ENCODE measurements at places on chromosomes 12 and 14.

GRCh38 chr12:80892597-80893445, 44.9 kb downstream of the LIN7A start:
- DNase-seq: no peak

DNA sequence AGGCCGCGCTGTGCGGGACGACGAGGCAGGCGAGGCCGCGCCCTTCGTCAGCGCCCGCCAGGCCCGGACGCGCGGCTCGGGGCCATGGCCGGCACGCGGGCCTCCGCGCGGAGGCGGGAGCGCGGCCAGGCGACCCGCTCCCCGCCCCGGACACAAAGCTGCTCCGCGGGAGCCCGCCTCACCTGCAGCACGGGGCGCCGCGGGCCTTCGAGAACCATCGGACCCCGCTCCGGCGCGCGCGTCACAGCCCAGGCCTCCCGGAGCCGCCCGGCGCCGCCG, 342 bp downstream of the DICER1 start:
- no peak for DNase-seq

DNA sequence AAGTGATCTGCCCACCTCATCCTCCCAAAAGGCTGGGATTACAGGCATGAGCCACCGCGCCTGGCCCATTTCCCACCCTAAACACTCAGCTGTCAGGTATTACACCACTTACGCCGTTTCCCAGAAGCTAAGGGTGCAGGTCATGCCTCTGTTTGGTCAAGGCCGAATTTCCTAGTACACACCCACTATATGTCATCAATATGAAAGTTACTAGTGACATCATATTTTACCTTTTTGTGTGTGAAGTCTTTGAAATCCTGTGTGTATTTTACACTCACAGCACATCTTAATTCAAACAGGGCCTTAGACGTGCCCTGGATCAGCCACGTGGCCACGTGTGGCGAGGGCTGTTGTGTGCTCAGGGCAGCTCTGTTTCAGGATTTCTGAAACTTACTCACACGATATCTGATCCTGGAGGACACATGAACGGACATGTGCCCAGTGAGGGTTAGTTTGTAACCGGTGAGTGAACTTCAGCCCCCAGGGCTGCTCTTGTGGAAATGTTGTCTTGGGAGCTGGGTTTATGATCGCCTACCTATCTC, 51.8 kb downstream of the GLT1D1 start:
- DNase-seq: no peak

GRCh38 chr14:95875831-95876760, 536 bp upstream of the TUNAR start:
- DNase-seq: no peak

DNA sequence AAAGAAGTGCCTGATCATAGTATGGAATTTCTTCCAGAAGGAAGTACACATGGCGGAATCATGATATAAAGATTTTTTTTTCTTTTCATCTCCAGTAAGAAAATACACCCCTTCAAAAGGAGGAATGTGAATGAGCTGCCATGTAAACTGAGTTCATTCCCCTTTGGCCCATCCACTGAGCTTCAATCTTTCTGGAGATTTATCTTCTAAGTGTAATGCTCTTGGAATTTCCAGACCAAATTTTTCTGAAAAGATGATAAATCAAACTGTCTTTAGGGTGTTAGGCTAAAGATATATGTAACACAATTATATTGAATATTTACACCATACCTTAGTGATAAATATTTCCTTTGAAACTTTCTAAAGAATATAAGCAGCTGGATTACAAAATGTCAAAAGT, 5.2 kb downstream of the DCN start:
- no peak for DNase-seq

DNA sequence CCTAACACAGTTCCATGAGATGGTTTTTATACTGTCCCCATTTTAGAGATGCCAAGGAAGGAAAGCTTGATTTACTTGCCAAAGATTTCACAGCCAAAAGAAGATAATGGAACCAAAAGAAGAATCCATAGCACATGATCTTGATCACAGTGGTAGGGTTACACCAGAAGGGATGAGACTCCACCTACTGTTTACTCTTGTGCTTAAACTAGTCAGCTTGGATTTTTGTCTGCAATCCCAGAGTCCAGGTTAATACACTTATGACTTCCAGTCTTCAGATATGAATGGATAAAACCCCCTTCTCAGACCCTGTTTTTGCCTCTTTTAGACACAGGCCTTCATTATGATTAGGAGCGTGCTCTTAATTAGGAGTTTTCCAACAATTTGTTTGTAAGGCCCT, 454.2 kb downstream of the AEBP2 start:
- DNase-seq: no peak

- DNase-seq: peak; percentile 61
Measured at GRCh38 chr12:11719678-11720099, 70.2 kb downstream of the ETV6 start.

GRCh38 chr12:15165012-15165659, 56.1 kb downstream of the RERG start:
- DNase-seq: peak; percentile 35

- DNase-seq: no peak
Measured at GRCh38 chr12:72035625-72036024, 97.0 kb downstream of the TPH2 start.

DNA sequence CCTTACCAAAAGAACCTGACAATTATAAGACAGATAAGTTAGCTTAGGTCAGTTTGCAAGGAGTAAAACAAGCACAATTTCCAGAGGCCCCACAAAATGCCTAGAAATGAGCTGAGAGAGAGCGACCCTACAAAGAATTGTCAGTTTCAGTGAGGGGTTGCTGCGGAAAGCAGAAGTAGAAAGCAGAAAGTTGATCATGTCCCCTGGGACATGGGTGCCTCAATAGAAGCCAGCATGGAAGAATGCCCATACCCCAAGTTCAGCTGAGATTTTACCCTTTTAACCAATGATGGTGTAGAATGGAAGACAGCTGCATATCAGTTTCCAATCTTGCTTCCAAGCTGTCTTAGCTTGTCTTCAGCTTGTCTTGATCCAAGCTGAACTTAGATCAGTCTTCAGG, 21.8 kb upstream of the CRY1 start:
- no peak for DNase-seq

Data from right cardiac atrium (tissue), 5 donors.